Effector memory CD8-positive, alpha-beta T cell (primary cell): ENCODE measurements at places on chromosomes 12 and 14.

DNA sequence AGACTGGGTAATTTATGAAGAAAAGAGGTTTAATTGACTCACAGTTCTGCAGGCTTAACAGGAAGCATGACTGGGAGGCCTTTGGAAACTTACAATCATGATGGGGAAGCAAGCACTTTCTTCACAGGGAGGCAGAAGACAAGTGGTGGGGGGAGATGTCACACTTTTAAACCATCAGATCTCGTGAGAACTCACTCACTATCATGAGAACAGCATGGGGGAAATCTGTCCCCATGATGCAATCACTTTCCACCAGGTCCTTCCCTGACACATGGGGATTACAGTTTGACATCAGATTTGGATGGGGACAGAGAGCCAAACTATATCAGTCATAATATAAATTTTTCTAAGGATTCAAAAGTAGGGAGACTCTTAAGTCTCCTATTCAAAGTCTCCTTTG lies 46.0 kb downstream of the SPIC start:
- no peak for DNase-seq

GRCh38 chr14:21104448-21105060 lies 3.7 kb downstream of the TMEM253 start:
- DNase-seq = peak; percentile 60

DNA sequence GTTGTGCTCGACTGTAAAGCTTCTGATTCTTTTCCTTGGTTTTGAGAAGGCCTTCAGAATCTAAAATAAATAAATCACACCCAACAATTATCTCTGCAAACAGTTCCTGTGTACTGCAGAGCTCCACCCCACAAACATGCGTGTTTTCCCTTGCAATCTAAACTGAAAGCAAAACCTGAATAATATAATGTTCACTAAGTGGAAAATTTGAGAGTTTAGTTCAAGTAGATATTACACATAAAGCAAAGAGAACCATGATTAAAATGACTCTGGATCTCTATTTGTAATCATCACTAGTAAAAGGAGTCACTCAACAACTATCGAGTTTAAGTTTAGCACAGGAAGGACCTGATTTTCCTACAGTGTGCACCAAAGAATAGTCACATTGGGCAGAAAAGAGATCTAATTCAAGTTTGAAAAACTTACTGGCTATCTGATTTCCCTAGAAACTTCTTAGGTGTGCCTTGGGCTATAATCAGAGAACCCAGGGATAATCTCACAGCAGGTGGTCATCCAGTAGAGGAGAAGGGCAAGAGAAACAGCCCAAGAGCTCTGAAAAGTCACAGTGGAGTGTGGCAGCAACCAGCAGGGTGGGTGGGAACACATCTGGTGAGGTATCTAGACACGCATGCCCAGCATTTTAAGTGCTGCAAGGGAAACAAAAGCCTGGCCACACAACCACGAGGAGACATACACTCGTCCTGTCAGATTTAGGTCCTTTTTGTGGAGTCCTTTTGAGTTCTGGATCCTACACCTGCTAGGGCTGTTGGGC lies 25.4 kb downstream of the ATG14 start:
- DNase-seq = no peak

DNA sequence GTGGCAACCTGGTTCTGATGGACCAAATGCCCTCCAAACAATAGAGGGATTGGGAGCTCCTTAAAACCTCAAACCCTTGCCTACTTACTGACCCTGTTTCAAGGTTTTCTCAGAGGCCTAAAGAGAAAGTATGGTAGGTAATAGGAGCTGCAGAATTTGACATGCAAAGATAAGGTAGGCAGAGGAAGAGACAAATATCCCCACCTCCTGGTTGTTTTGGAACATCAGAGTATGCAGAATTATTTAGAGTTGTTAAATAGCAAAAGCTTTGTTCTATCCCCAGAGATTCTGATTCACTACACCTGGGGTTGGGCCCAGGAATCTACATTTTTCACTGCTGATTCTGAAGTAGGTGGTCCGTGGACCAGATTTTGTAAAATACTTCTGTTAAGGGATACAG lies 421.2 kb downstream of the SOX5 start:
- no peak for DNase-seq

- DNase-seq = no peak
Observed at GRCh38 chr14:85616386-85616885, 86.5 kb downstream of the FLRT2 start.
